ENCODE measurements at places on chromosomes 6 and 20.

GRCh38 chr6:91087908-91088307 lies 501.0 kb upstream of the MAP3K7 start:
- DNase-seq: no peak

- DNase-seq: no peak
Observed at GRCh38 chr20:31979713-31980426, 11.9 kb downstream of the XKR7 start.

DNA sequence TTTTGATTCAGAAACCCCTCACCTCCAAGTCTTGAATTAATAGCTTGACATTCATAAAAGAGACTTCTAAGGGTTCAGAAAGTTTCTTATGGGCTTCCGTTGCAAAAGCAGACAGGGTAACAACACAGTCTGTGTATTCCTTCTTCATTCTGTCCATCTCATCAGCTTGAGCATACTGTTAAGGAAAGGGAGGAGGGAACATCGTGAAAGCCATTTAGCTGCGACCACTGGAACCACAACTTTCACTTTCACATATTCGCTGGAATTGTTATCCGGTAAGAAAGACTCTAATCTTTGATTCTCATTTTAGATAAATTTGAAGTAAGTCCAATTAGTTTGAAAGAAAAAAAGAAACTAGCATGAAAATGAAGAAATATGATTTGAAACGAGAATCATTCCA lies 174.4 kb downstream of the SYNE1 start:
- DNase-seq: no peak

- no peak for DNase-seq
Observed at GRCh38 chr6:42704251-42704936, 18.0 kb downstream of the PRPH2 start.

DNA sequence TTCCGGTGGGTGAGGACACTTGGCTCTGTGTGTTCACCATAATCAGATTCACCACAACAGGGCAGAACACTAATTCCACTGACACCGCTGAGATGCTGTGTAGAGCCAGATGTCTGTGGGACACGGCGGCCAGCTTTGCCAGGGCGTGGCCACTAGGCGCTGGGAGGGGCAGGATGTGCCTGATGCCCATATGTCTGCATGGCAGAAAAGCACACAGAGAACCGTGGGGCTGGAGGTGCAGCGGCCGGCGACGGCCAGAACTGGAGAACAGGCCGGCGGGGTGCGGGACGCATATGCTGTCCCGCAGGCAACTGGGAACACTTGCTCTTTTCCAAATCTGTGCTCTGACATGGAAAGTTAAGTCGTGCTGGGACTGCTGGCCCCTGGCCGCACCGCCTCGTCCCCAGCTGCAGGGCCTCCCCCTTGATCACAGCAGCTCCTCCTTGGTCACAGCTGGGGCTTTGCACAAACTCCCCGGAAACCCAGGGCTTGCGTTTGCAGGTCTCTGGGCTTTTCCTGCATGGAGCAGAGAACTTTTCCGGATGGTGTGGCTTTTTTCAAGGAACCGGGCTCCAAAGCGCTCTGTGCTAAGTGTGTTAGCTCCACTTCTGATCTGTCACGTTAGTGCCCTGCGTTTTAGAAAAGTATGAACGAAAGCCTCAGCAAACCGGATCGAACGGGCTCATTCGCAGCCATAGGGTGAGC lies 31.1 kb downstream of the NTSR1 start:
- DNase-seq: no peak

GRCh38 chr6:34926655-34927054 lies 37.6 kb downstream of the ANKS1A start:
- no peak for DNase-seq

- DNase-seq: peak; percentile 70
Observed at GRCh38 chr6:155174576-155175211, 89.1 kb upstream of the CLDN20 start.

GRCh38 chr6:129874837-129875236 lies 13.7 kb upstream of the TMEM244 start:
- no peak for DNase-seq

Measured in testis (tissue), 5 donors.